ENCODE measurements at places on chromosomes 4 and X.

DNA sequence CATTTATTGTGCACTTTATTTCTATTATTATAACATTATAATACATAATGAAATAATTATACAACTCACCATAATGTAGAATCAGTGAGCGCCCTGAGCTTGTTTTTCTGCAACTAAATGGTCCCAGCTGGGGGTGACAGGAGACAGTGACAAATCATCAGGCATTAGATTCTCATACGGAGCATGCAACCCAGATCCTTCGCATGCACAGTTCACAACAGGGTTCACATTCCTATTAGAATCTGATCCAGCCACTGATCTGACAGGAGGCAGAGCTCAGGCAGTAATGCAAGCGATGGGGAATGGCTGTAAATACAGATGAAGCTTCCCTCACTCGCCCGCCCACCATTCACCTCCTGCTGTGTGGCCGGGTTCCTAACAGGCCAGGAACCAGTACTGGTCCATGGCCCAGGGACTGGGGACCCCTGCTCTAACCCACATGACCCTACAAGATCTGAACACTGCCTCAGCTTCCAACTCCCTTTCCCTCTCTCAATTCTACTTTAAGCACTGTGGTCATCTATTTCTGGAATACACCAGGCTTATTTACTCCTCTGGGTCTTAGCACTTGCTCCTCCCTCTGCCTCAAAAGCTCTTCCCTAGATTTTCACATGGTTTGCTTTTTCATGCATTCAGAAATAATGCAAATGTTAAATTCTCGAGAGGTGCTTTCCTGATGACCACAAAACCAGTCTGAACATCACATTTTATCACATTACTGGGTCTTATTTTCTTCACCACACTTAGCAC lies 166.8 kb upstream of the HCCS start:
- DNase-seq: no peak

- no peak for DNase-seq
These were observed 15.2 kb downstream of the SNX25 start for GRCh38 chr4:185224597-185224996.

- DNase-seq: no peak
These were observed 74.3 kb downstream of the METTL14 start for GRCh38 chr4:118759481-118759880.

DNA sequence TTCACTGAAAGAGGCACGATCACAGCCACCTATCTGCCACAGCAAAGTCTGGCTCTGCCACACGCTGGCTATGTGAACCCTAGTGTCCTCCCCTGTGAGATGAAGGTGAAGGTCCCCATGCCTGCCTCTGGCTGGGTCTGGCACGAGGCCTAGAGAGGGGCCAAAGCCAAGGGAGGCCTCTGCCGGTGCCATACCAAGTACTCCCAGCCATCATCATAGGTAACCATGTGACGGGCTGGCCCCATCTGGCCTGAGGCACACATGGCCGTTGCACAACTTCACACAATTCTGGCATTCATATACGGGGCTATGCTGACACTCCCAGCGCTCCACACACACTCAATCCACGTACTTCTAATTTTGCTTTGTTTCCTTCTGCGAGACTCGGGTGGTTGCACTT lies 15.3 kb downstream of the NOP14 start:
- no peak for DNase-seq

DNA sequence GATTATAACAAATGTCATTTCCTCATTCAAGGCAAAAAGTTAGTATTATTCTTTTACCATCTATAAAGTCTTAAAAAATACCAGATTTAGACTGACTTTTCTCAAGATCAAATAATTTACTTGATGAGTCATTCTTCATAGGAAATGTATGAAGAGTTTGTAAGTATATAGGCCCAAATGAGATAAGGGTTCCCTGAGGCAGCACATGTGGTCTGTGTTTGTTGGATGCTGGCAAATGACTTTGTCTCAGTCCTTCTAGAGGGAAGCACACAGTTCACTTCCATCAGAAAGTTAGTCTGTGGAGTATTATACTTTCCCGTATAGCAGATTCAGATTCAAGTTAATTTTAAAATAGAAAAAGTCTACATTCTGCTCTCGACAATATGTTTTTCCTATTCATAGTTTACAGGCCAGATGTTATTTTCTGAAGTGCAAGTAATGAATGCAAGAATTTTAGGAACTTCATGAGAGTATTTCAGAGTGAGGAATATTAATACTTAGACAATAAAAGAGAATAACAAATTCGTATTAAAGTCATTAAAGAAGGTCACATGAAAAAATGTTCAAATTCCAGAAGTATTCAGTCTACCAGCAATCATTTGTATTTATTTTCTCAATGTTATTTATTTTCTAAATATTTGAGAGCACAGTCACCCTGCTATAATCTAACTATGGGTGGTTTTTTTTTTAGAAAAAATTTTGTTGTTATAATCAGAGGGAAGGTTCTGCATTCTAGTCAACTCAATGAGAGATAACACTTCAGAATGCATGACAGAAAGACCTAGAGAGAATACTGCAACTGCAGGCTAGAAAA lies 601.8 kb upstream of the ZFP42 start:
- DNase-seq: peak; percentile 29

DNA sequence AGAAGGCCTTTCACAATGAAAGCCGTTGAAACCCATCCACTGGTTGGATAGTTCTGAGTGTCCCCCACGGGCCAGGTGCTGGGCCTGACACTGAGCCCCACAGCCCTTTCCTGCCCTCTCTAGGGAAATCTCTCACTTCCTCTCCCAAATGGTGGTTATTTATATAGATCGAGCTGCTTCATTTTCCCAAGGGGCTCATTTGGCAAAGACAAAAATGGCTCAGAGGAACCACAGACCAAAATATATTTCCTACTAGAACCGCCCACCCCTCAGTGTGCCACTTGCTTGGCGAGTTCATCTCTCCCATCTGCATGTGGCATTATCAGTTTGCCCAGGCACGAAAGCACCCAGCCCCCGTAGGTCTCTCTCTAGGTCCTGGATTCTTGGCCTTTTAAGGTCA lies 53.3 kb upstream of the STIM2 start:
- DNase-seq: no peak

DNA sequence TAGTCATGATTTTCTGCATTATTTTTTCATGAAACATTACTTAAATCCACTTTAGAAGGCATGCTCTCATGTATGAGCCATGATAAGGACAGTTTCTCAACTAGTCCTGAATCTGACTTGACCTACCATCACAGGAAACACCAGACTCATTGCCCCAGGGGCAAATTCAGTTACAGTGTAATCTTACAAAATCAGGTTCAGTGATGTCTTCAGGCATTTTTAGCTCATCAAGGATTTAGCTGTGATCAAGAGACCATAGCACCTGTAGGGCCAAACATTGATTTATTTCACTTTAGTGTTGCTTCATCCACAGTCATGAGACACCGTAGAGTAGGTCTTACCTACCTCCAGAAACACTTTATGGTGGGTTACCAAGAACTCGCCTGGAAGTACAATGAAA lies 3.1 kb upstream of the TASL start:
- no peak for DNase-seq

DNA sequence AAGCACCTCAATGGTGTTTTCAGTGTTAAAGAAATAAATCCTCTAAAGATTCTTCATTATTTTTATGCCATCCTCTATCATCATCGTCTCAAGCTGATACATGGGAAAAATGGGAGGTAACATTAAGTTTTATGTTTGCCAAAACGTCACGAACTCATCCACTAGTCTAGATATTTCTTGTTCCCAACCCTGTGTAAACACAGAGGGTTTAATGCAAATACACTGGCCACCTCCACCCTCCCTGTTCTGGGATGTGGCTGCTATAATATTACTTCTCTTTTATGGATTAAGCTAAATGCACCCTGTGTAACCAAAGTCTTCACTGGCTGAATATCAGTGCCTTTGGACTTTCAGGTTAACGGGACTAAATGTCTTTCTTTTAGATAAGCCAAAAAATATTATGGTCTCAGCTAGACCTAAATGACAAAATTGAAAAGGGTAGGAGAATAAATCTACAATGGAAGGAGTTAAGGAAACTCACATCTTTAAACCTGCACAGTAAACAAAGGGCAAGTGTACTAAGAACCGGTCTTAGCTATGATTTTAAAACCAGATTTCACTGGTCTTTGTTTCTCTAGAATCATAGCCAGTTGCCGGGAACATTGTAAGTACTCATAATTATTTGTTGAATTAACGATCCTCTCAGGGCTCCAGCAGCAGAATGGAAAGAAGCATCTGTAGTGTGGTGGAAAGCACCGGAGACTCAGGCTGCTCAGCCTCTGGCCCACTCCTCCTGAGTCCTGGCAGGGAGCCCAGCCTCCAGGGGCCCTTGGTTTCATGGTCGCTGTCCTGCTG lies 103.5 kb upstream of the NOCT start:
- no peak for DNase-seq

GRCh38 chr4:7170012-7170411 lies 22.3 kb upstream of the SORCS2 start:
- DNase-seq: no peak

GRCh38 chrX:42027367-42028000 lies 104.1 kb upstream of the CASK start:
- no peak for DNase-seq

GRCh38 chrX:101057093-101057714 lies 5.3 kb upstream of the TRMT2B start:
- DNase-seq: peak; percentile 21

DNA sequence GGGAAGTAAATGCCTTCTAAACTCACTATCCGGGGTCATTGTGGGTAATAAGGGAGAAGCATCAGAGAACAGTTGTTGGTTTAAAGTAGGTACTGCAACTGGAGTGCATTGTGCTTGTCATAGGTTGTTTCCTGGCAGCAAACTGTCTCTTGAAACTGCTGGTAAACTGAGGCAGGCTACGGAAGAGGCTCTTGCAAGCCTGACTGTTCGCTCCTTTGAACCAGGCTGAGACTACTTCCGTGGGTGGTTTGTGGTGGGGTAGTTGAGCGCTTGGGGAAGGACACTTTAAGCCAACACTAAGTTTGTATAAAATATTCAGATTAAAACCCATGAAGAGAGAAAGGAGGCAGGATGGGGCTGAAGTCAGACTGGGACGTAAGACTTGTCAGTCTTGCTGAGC lies 45.2 kb upstream of the WDR1 start:
- no peak for DNase-seq

GRCh38 chr4:2941138-2942036 lies 21.8 kb downstream of the NOP14 start:
- DNase-seq: no peak

GRCh38 chr4:20368926-20369325 lies 117.2 kb downstream of the SLIT2 start:
- peak; percentile 43 for DNase-seq

- peak; percentile 23 for DNase-seq
These were observed 398.2 kb upstream of the DIPK2B start for GRCh38 chrX:45598861-45599260.

- DNase-seq: no peak
These were observed 14.3 kb downstream of the TENM3 start for GRCh38 chr4:182257503-182257902.

DNA sequence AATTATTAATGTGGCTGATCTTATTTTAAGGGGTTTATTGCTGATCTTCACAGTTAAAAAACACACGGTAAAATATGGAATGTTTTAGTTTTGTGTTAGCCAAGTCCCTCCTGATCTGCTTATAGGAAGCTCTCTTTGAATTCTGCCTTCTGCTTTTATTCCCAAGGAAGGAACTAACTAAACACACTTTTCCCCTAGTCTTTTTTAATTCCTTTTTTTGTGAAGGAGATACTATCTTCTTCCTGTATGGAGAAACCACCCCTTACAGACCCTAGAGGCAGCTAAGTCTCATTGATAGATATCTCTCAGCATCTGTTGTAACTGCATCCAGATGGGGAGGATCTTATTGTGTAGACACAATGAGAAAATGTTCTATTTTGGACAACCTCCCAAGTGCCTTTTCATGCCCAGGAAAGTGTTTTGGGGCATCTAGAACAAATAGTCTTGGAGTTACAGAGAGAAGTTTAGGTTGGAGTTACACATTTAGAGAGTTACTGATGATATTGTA lies 64.4 kb downstream of the AFF1 start:
- DNase-seq: no peak

- no peak for DNase-seq
These were observed 41.1 kb upstream of the IBSP start for GRCh38 chr4:87758270-87758669.

GRCh38 chr4:71338846-71339593 lies at the start of gene SLC4A4:
TSS of gene SLC4A4 (plus strand) at chr4:71339020.
- DNase-seq: peak; percentile 70

GRCh38 chrX:48972220-48973164 lies 848 bp upstream of the KCND1 start:
- DNase-seq: peak; percentile 51

Data from GM03348 (cell line).